ENCODE measurements at places on chromosomes 2 and 18.

DNA sequence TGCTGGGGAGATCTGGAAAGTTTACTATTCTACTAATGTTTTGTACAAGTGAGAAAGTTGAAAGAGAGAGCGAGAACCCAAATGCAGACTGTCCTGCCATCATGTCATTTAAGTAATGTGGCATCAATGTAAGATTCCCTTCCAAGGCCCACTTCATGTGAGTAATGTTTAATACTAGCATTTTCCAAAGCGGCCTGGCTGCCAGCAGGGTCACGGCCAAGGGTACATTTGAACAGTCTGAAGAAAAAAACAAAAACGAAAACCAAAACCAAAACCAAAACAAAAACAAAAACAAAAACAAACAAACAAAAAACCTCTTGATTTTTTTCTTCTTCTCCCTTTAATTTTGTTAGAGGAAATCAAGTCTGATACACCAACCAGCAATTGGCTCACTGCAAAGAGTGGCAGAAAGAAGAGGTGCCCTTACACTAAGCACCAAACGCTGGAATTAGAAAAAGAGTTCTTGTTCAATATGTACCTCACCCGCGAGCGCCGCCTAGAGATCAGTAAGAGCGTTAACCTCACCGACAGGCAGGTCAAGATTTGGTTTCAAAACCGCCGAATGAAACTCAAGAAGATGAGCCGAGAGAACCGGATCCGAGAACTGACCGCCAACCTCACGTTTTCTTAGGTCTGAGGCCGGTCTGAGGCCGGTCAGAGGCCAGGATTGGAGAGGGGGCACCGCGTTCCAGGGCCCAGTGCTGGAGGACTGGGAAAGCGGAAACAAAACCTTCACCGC, 2.2 kb downstream of the HOXD10 start:
- DNase-seq: no peak

DNA sequence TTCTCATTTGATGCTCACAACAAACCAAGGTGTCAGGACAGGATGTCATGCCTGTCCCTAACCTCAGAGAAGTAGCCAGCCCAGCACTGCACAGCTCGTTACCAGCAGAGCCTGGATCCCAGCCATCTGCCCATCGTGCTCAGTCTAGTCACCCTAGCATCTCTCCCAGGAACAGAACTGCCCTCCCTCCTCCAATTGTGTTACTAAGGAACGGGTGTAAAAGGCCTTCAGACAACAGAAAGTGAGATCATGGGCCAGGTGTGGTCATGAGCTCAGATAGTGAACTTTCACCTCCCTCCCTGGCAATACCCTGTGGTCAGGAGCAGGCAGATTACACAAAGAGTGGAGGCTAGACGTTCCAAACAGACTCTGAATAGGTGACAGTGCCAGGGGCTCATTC, 111.8 kb upstream of the PPP1CB start:
- DNase-seq: no peak

GRCh38 chr2:167509586-167509985, 621.3 kb downstream of the XIRP2 start:
- peak; percentile 87 for DNase-seq

GRCh38 chr18:24662412-24662821, 202.0 kb downstream of the HRH4 start:
- no peak for DNase-seq

- DNase-seq: no peak
These were observed 2.4 kb downstream of the CCT4 start for GRCh38 chr2:61885896-61886603.

DNA sequence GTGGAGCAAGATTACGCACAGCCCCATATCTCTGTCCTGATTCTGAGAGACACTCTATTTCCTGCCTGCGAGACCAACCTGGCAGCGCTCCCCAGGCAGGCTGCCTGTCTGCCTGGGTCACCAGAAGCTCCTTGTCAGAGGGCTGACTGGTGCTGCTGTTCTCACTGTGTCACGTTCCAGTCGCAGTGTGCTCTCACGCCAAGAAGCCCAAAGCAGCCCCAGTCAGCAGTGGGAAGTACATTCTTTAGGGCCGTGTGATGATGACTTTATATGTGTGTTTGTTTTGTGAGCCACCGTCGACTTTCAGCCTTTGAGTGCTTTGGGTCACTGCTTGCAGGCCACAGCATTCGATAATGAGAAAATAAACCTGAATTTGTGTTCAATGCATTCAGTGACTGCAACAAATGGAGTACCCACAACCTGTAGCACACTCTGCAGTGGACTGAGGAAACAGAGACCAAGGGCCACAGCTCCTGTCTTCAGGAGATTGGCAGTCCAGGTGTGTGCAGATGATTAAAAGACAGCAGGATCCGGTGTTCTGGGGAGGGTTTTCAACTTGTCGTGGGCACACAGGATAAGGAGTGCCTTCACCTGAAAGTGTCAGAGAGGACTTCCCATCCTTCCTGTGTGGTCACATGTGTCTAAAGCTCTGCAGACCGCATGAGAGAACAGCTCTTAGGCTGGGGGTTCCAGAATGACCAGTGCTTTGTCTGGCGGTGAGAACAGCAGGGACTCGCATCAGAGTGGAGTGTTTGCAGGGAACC, 4.8 kb downstream of the TNFRSF11A start:
- peak; percentile 19 for DNase-seq

- DNase-seq: no peak
These were observed 38.2 kb downstream of the ZNF516 start for GRCh38 chr18:76456823-76457222.

- DNase-seq: peak; percentile 50
These were observed 22.6 kb downstream of the ACSL3 start for GRCh38 chr2:222883420-222883819.

DNA sequence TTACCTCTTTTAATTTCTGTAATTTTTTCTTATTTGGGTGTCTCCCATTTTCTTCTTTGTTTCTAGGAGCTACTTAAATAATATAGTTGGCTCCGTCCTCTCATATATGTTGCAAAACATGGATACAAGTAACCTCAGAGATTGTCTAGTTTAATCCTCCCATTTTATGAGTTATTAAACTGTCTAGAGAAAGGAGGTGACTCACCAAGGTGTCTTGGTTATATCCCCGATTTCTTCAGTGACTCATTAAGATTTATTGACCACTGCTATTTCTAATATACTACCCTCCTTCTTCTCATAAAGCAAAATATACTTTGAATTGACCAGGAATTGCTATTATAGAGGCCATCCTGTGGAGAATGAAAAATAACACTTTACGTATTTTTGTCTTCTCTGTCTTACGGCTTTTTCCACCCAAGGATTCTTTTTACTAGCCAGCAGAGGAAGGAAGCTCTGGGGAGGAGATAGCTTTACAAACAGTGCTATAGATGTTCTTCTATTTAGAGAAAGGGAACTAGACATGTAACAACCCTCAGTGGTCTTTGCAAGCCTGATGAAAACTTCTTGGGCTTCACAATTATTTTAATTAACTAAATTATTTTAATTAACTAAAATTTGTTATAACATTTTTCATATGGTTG, 300.4 kb upstream of the TNP1 start:
- peak; percentile 87 for DNase-seq

GRCh38 chr18:55588111-55588869, at the start of gene TCF4:
Gene TCF4, minus strand, starts transcription at chr18:55588192. Its CDS starts 1,076 bp downstream, at chr18:55587116.
- DNase-seq: peak; percentile 73

DNA sequence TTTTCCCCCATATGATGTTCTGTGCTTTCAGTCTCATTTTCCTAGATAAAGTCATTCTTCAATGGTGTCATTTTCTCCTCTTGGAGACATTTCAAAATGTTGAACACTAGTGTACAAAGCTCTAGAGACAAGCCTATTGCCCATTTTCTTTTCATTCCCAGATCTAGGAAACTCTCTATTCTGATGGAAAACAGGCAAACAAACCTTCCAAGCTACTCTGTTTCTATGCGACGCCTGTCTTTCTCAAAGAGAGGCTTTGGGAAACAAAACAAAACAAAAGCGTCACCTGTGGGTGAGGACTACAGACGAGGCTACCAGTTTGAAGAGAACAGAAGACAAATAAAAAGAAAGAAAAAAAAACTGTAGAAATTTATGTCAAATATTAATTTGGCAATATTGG, 311.0 kb downstream of the CBLN2 start:
- DNase-seq: no peak

- no peak for DNase-seq
These were observed 66.8 kb downstream of the TET3 start for GRCh38 chr2:74051504-74051903.

- no peak for DNase-seq
These were observed 23.5 kb downstream of the CAPN14 start for GRCh38 chr2:31193806-31194205.

- DNase-seq: no peak
These were observed 75.3 kb downstream of the MAP3K20 start for GRCh38 chr2:173150963-173151362.

DNA sequence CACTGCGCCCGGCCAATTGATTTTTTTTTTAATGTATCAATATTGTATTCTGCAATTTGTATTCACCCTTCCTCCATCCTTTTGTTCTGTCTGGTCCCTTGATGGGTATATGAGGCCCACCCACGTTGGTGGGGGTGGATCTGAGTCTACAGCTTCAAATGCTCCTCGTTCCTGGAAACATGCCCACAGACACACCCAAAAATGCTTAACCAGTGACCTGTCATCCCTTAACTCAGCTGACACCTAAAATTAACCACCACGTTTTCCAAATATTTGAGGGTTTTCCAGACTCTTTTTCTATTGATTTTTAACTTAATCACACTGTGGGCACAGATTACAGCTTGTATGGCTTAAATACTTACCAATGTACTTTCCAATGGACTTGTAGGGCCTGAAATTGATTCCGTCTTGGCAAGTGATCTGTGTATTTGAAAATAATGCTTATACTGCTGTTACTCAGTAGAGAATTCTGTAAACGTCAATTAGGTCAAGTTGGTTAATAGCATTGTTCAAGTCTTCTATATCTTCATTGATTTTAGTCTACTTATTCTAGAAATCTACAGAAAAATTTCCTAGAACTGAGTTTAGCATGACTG, 34.4 kb upstream of the CYP27C1 start:
- peak; percentile 72 for DNase-seq

- no peak for DNase-seq
These were observed 226.2 kb upstream of the RAB6C start for GRCh38 chr2:129753261-129753660.

DNA sequence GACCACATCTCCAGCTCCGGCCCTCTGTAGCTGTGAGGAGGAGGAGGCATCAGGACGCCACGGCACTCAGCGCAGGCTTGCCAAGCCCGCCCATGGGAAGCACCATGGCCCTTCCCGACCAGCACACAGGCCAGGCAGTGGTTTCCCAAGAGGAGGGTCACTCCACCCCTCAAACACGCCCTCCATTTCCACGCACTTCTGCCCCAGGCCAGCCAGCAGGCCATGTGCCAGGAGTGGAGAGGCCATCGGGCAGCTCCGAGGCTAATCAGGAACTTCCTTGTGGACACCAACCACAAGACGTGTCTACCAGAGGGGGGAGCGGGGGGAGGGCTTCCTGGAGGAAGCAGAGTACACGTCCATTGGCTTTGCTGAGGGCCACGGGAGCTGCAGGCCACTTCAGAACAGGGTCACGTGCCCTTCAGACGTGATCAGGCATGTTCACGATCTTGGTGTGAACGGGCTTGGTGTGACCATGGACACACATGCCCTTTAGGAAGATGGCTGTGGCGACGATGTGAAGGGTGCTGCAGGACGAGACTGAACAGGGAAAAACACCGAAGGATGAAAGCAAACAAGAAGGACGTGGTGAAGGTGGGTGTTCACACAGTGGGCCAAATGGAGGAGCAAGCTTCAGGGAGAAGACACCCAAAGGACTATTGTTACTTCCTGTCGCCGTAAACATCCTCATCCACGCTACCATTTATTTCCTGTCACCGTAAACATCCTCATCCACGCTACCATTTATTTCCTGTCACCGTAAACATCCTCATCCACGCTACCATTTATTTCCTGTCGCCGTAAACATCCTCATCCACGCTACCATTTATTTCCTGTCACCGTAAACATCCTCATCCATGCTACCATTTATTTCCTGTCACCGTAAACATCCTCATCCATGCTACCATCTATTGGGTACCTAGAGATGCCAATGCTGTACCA, 6.5 kb upstream of the MTERF4 start:
- DNase-seq: no peak

- DNase-seq: no peak
These were observed 178.3 kb upstream of the LRATD1 start for GRCh38 chr2:14454202-14454601.

GRCh38 chr18:54883816-54884604, 55.7 kb downstream of the RAB27B start:
- peak; percentile 31 for DNase-seq

- no peak for DNase-seq
These were observed 28.4 kb downstream of the AFF3 start for GRCh38 chr2:100113990-100114433.

GRCh38 chr18:5419601-5420000, 124.1 kb upstream of the ZBTB14 start:
- no peak for DNase-seq

- DNase-seq: no peak
These were observed 501.8 kb upstream of the HS6ST1 start for GRCh38 chr2:128820452-128820851.

- no peak for DNase-seq
These were observed 9.2 kb upstream of the DNPEP start for GRCh38 chr2:219396863-219397457.

- DNase-seq: no peak
These were observed 15.3 kb downstream of the RPL31 start for GRCh38 chr2:101017371-101017770.

- DNase-seq: no peak
These were observed 5.5 kb downstream of the C2orf81 start for GRCh38 chr2:74415762-74416395.

DNA sequence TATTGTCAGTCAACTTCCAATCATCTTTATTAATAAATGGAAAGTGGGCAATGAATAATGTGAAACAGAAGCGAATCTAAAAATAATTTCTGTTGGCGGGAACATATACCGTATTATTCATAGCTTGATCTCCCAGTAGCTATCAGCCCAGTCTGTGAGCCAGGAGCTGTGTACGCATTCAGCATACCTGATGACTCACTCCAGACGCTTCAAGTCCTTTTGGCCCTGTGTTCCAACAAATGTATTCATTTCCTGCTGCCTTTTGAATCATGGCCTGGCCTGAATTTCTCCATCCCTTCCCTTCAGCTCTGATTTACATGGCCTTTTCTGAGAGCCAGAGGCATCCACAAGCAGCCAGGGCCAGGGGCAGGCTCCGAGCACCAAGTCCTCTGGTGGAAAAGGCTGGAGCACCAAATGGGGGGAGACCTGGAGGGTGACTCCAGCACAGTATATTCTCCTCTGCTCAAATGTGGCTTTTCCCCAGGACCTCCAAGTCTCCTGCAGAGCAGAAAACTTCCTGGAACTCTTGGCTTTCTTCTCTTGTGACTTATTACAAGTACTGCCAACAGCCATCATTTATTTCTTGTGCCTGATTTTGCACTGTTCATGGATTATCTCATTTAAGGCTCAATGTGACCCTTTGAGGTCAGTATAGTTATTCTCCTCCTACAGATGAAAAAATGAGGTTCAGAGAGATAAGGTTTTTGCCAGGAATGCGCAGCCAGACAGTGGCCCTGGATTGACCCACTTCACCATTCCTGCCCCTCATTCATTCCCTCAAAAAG, 108.7 kb downstream of the EN1 start:
- DNase-seq: peak; percentile 98

- no peak for DNase-seq
These were observed 259.6 kb downstream of the CLIP4 start for GRCh38 chr2:29374823-29375222.

- no peak for DNase-seq
These were observed 250.6 kb upstream of the SPHKAP start for GRCh38 chr2:228432116-228432515.

All from fibroblast of upper back skin (primary cell).